Stimulated activated CD8-positive, alpha-beta memory T cell treated with anti-CD3 and anti-CD28 coated beads, Interleukin-15, amount 100 ng/mL, for 1 hour (primary cell): ENCODE measurements at places on chromosomes 2 and 18.

DNA sequence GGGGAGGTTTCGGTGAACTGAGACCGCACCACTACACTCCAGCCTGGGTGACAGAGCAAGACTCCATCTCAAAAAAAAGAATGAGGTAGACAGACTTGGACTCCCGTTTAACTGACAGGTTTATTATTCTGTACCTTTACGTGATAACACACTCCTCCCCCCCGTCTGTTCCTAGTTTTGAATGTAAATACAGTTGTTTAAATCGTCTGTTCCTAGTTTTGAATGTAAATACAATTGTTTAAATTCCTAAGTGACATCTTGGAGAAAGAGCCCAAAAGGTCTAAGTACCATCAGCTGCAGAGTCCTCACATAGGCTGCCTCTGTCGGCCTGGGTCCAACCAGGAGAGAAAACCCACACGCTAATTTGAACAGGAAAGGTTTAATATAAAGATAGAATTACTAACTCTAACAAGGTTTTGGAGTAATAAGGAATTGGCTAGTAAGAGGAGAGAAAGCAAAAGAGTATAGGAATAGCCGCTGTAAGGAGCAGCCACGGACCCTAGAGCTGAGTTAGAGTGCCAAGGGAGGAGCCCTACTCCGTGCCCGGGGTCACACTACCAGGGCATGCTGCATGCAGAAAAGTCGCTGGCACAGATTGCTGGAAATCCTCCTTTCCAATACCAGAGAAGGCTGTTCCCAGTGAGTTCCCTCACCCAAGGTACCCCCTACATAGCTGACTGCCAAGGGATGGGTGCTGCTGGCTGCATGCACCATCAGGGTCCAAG is 83.5 kb upstream of the RANBP2 start:
- no peak for DNase-seq

DNA sequence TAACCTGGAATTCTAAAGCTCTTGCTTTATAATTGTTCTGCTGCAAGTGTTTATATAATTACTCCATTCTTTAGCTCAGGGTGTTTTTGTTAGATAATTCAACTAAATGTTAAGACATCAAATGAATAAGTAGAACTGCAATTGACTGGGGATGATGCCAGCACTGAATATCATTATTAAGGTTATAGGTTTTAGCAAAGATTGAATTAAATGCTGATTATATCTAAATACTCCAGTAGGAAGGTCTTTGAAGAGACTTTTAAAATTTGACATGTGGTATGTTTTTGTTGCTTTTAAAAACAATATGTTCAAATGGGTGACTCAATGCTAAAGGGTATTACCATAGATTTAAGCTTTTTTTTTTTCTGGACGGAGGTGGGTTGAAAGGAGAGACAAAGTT is 170.1 kb upstream of the THUMPD2 start:
- DNase-seq: no peak

DNA sequence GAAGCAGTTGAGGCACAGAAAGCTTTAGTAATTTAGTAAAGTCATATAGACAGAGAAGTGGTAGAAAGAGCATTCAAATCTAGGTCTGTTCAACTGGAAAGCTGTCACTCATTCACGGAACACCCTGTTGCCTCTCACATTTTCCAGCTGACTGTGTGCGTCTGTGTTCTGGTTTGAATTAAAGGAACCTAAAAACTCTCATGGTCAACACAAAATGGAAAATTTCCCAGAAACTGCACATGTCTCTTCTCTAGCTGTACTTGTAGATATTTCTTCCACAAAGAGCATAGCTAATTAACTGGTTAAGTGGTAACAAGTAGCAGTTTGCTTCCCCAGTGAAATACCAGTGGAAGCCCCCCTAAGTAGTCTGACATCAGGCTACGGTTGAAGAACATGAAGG is 390.8 kb downstream of the TGIF1 start:
- no peak for DNase-seq

GRCh38 chr2:192379736-192380135 is 185.0 kb upstream of the TMEFF2 start:
- no peak for DNase-seq

DNA sequence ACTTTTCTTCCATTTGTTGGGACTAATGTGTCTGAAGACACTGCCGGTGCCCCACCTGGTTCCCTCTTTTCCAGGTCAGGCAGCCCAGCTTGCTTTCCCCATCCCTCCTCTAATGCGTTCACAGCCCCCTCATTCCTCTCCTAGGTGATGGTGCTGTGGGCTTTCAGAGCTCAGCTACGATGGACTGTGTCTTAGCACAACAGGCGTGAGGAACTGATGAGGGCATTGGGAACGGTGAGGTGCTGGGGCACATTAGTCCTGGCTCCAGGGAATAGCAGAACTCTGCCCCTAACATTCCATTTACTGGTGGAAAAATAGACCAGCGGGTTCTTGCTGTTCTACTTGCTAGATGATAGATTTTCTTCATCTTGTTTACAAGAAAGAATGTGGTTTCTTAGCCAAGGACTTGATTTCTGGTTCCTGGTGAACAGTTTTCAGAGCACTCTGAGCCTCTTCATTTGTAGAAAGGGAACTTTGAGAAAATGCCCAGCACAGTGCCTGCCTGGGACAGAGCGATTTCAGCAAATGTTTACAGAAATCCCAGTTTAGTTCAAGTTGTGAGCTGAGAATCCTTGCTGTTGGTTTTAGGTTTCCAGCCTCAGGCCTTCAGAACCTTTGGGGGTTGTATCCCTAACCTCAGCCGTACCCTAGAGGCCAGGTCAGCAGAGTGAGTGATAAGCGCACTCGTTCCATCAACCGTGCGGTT is 42.5 kb downstream of the LDLRAD4 start:
- DNase-seq: no peak

DNA sequence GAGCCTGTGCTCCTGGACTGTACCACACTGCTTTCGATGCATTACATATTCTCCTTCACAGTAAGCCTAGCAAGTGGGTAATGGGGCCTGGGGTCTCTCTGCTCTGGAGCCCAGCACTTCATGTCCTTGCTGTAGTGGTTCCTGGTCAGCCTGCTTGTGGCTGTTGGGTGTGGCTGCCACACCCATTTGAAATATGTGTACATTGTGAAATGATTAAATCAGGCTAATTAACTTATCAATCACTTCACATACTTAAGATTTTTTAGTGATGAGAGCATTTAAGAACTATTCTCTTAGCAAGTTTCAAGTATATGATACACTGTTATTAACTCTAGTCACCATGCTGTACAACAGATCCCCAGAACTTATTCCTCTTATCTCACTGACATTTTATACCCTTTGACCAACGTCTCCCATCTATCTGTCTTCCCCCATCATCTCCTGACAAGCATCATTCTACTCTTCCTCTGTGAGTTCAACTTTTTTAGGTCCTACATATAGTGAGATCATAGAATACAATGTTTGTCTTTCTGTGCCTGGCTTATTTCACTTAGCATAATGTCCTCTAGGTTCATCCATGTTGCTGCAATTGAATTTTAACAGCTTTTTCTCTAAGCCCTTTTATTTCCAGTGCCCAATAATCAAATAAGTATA is 92.1 kb downstream of the LYPD6 start:
- DNase-seq: no peak

DNA sequence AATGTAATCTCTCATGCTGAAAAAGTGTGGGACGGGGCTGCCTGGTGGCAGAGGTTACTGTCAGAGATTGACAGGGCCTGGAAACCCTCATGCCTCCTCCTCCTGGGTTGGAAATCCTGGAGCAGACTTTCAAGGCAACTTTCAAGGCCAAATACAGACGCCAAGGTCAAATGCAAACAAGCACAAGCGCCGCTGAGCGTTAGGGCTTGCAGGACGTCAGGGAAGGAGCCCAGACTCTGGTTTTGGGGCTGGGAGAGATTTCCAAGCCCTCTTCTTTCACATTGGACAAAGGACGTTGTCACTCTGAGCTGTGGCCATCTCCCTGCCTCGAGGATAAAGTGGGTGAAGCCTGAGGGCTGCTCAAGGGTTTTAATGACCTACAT is 120.1 kb downstream of the TWIST2 start:
- DNase-seq: no peak

DNA sequence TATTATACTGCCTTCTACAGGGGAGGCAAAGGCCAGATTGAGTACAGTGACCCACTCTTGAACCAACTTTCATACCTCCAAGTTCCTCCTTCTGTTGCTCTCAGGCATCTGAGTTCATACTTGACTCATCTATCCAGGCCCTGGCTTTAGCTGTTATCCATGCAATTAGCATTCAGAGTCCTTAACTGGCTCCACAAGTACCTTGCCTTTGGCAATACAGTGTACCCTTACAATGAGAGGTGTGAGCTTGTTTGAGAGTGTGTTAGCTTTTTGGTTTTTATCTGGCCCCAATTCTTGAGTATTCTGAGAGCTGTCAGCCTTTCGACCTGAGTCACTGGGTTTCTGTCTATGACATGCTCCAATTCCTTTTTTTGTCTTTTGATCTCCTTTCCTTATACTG is 60.2 kb downstream of the EHD3 start:
- no peak for DNase-seq

- DNase-seq: no peak
Measured at GRCh38 chr18:56233595-56233994, 404.8 kb downstream of the TXNL1 start.

DNA sequence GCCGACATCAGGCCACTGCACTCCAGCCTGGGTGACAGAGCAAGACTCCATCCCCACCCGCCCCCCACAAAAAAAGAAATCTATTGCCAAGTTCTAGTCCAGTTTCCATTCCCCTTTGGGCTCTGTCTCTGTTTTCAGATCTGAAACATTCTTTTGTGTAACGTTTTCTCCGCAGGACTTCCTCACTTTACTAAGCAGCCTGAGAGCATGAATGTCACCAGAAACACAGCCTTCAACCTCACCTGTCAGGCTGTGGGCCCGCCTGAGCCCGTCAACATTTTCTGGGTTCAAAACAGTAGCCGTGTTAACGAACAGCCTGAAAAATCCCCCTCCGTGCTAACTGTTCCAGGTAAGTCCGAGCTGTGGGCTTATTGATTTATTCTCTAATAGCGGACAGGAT is 48.8 kb downstream of the MERTK start:
- no peak for DNase-seq

DNA sequence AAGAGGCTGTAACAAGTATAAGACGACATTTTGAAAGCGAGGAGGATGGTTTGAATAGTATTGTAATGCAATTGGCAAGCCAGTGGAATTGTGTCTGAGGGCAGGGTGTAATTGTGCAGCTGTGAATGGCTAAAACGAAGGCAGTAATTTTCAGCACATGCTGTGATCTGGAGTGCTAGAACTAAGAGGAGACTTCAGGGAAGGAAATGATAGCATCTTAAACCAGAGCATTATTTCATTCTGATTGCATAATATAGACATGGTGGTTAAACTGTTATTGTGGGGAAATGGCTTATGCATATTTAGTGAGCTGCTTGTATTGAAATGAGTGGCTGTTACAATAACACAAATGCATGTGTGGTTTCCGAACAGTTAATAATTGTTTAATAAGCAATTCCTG is 36.3 kb downstream of the THSD7B start:
- DNase-seq: no peak

- DNase-seq: no peak
Measured at GRCh38 chr2:29583104-29583503, 338.3 kb downstream of the ALK start.

GRCh38 chr2:170812710-170813600 is 3.7 kb upstream of the GAD1 start:
- DNase-seq: no peak

DNA sequence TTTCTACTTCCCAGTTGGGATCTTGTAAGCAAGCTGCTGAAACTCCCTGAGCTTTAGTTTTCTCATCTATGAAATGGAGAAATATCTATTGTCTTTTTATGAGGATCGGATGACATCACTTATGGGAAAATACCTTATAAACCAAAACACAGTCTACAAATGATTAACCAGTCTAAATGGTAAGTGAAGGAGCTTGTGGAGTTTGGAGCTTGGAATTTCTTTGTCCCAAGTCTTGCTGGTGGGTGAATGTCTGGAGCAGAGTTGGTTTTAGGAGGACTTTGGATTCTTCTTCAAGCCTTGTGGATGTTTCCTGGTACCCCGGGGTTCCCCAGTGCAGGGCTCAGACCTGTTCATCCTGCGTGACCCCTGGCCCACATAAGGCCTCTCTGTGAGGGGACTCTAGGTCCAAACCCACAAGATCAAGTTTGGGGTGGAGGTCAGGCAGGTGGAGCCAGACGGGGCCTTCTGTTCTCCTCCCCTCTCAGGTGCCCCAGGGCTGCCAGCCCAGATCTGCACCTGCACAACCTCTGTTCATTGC is 43.2 kb downstream of the FOSL2 start:
- DNase-seq: no peak

DNA sequence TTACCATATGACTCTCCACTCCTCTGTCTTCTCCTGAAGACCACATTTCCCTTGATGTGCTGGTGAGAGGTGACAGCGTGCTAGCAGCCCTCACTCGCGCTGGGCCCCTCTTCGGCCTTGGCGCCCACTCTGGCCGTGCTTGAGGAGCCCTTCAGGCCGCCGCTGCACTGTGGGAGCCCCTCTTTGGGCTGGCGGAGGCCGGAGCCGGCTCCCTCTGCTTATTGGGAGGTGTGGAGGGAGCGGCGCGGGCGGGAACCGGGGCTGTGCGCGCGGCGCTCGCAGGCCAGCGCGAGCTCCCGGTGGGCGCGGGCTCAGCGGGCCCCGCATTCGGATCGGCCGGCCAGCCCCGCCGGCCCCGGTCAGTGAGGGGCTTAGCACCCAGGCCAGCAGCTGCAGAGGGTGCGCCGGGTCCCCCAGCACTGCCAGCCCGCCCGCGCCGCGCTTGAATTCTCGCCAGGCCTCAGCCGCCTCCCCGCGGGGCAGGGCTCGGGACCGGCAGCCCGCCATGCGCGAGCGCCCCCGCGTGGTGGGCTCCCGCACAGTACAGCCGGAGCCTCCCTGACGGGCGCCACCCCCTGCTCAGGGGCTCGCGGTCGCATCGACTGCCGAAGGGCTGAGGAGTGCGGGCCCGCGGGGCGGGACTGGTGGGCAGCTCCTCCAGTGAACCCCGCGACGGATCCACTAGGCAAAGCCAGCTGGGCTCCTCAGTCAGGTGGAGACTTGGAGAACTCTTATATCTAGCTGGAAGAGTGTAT is 246.6 kb upstream of the REG3G start:
- no peak for DNase-seq

DNA sequence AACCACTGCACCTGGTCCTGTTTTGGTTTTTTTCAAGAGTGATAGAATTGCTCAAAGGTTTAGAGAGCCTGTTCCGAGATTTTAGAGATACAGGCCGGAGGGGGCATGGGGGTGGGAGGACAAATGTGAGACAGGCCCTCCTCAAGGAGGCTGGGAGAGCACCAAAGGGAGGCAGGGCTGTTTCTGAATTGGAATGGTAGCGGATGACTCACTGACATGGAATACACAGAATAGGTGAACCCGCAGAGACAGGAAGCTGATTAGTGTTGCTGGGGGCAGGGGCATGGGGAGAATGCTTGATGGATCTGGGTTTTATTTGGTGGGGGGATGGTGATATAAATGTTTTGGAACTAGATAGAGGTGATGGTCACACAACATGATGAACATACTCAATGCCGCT is 111.0 kb upstream of the MGAT5 start:
- no peak for DNase-seq

- no peak for DNase-seq
Measured at GRCh38 chr2:177289824-177290628, 25.5 kb upstream of the NFE2L2 start.

- no peak for DNase-seq
Measured at GRCh38 chr2:24385366-24385765, 25.0 kb upstream of the ITSN2 start.

- DNase-seq: no peak
Measured at GRCh38 chr2:43412114-43412753, 183.6 kb downstream of the THADA start.

- DNase-seq: no peak
Measured at GRCh38 chr18:69588301-69588700, 187.6 kb downstream of the DOK6 start.
